Esophagus muscularis mucosa (tissue), 4 donors: ENCODE measurements at places on chromosomes 6 and 20.

DNA sequence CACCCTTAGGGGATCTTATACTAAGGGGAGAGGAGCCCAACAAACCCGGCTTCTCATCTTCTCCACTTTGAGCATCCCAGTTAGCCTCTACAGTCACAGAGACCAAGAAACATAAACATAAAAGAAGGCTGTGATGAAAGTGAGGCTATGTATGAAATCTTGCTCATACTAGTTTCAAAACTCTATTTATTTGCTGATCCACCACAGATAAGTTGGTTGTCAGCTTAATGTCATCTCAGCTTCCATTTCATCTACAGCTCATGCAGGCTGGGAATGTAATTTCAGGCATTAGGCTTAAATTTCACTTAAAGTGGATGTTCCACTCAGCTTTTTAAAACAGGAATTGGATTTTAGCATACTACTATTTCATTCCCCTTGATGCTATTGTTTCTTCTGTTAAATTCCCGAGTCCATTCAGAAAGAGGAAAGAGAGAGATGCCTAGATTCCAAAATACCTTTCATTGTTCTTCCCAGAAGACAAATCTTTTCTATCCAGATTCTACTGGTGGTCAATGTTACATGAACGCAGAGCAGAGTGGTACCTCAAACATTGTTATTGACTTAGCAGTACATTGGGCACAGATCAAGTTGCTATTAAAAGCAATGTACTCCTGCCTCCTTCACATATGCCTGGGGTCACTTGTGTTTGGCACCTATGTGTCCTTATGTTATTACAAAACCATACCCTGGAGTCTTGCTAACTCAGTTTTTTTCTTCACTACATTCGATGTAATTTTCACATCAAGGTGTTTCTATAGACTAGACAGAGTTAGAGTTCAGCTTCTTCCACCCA, 149.0 kb downstream of the HACE1 start:
- no peak overlapping the region for H3K4me3 ChIP-seq
- H3K27ac ChIP-seq: no peak overlapping the region
- H3K4me1 ChIP-seq: no peaks in the 10 kb centered on the region
- H3K36me3 ChIP-seq: no peaks in the 10 kb centered on the region

DNA sequence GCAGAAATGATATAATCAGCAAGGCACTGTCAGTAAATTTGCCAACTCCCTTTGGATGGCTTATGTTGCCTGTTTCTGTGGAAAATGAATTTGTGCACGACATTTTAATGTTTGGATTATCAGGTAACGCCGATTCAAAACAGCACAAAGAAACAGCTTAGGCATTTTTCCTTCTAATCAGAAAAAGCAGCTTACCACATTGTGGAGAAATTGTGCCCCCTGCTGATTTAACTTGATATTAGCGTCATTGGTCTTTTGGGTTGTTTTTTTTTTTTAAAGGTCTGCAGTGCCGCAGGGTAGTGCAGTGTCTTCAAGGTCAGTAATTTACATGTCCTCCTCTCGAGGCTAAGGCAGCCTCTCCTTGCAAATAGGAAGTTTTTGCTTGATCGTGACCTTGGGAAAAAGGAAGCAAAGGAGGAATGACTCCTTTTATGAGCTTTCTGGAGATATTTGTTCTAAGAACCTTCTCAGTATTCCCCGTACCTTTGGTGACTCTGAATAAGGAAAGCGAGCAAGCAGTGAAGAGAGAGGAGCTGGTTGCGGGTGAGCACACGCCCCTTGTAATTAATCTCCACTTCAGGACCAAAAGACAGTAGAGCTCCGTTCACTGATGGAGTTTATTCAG, 79.1 kb downstream of the ELOVL4 start:
- H3K27ac ChIP-seq: no peak overlapping the region
- H3K36me3 ChIP-seq: no peaks in the 10 kb centered on the region
- H3K27me3 ChIP-seq: no peaks in the 10 kb centered on the region
- H3K4me3 ChIP-seq: no peak overlapping the region

DNA sequence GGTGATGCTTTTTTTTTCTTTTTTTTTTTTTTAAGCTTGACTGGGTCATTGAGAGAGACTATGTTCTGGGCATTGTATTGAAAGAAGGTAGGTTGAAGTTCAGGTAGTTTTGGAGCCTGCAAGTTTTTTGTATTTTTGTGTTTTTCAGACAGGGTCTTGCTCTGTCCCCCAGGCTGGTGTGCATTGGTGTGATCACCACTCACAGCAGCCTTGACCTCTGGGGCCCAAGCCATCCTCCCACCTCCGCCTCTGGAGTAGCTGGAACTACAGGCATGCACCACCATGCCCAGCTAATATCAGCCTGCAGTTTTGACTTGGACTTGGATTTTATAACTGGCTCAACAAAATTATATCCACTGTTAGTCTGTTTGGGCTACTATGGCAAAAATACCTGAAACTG, 31.7 kb upstream of the TFAP2A start:
- no peaks in the 10 kb centered on the region for H3K36me3 ChIP-seq
- DNase-seq: no peak
- H3K27me3 ChIP-seq: peaks cover 4% of the 10 kb centered on the region
- no peaks in the 10 kb centered on the region for H3K4me1 ChIP-seq

GRCh38 chr20:14062786-14063185, 67.5 kb downstream of the MACROD2 start:
- DNase-seq: no peak
- no peak overlapping the region for H3K4me3 ChIP-seq

DNA sequence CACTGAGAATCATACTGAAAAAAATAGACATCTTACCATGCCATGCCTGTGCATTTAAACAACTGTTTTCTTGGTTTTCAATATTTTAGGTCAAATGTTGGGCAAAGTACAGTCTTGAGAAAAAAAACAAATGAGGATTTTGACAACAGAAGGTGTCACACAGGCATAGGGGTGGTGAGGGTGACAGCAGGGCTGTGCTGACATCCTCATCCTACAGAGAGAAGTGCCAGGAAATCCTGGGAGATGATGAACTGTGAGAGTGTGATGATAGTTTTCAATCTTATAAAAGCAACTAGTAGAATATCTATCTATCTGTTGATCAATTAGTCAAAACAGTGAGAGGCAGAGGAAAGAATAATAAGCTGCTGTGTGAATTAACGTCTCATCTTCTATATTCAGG, 23.9 kb downstream of the CST8 start:
- no peaks in the 10 kb centered on the region for H3K36me3 ChIP-seq
- H3K4me3 ChIP-seq: no peak overlapping the region
- no peaks in the 10 kb centered on the region for H3K4me1 ChIP-seq
- DNase-seq: no peak
- no peaks in the 10 kb centered on the region for H3K27me3 ChIP-seq
- no peak overlapping the region for H3K27ac ChIP-seq

GRCh38 chr20:25318471-25319240, 70.8 kb downstream of the PYGB start:
- peak overlapping the region; percentile 21 for H3K27ac ChIP-seq
- DNase-seq: no peak
- no peak overlapping the region for H3K4me3 ChIP-seq
- H3K4me1 ChIP-seq: peaks cover 7% of the 10 kb centered on the region
- H3K27me3 ChIP-seq: no peaks in the 10 kb centered on the region

DNA sequence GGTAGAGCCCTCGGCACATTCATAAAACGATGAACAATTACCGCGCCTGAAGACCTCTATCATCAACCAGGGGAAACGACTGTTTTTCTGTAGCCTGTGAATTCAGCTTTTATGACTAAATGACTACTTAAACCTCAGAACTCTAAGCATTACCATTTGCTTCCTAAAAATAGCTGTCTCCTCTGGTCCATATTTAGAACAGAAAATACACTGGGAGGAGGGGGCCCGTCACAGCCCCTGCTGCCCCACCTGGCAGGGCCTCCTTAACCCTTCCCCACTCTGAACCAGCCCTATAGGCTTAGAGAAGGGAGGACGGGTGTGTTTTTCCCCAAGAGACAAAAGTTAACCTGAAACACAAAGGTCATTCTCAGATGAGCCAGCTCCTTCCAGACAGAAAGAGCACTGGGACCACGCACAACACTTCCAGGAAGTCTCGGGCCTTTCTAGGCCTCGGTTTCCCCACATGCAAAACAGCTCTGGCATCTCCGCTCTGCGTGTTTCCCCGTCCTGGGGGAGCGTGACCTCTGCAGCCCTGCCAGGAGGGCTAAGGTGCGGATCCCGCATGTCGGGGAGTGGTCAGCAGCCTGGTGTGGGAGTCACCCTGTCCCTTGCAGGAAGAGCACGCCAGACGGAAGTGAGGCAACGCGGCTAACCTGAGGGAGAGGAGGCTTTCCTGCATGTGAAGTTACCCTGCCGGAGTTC, 193.9 kb downstream of the DLL1 start:
- H3K36me3 ChIP-seq: no peaks in the 10 kb centered on the region
- H3K27me3 ChIP-seq: no peaks in the 10 kb centered on the region
- no peak overlapping the region for H3K4me3 ChIP-seq

- H3K27ac ChIP-seq: no peak overlapping the region
- no peak overlapping the region for H3K4me3 ChIP-seq
- H3K36me3 ChIP-seq: no peaks in the 10 kb centered on the region
- H3K27me3 ChIP-seq: no peaks in the 10 kb centered on the region
- peak; percentile 4 for DNase-seq
- no peaks in the 10 kb centered on the region for H3K4me1 ChIP-seq
Measured at GRCh38 chr6:105890521-105891244, 195.5 kb upstream of the PRDM1 start.

- H3K27me3 ChIP-seq: no peaks in the 10 kb centered on the region
- H3K27ac ChIP-seq: no peak overlapping the region
- no peaks in the 10 kb centered on the region for H3K36me3 ChIP-seq
Measured at GRCh38 chr6:54990001-54990400, 143.4 kb downstream of the FAM83B start.

- peak; percentile 62 for DNase-seq
- no peak overlapping the region for H3K27ac ChIP-seq
- peaks cover 53% of the 10 kb centered on the region for H3K4me1 ChIP-seq
- H3K36me3 ChIP-seq: no peaks in the 10 kb centered on the region
- no peaks in the 10 kb centered on the region for H3K27me3 ChIP-seq
Measured at GRCh38 chr6:144331491-144331969, 46.4 kb downstream of the UTRN start.

GRCh38 chr6:146870760-146871159, 272.0 kb downstream of the ADGB start:
- no peak overlapping the region for H3K27ac ChIP-seq
- DNase-seq: no peak

- no peaks in the 10 kb centered on the region for H3K4me1 ChIP-seq
- H3K36me3 ChIP-seq: no peaks in the 10 kb centered on the region
- H3K4me3 ChIP-seq: no peak overlapping the region
- no peaks in the 10 kb centered on the region for H3K27me3 ChIP-seq
- H3K27ac ChIP-seq: no peak overlapping the region
Measured at GRCh38 chr6:165841153-165841558, 178.1 kb upstream of the PDE10A start.

GRCh38 chr20:10780901-10781300, 107.1 kb upstream of the JAG1 start:
- H3K4me1 ChIP-seq: no peaks in the 10 kb centered on the region
- no peaks in the 10 kb centered on the region for H3K27me3 ChIP-seq
- no peak overlapping the region for H3K4me3 ChIP-seq

DNA sequence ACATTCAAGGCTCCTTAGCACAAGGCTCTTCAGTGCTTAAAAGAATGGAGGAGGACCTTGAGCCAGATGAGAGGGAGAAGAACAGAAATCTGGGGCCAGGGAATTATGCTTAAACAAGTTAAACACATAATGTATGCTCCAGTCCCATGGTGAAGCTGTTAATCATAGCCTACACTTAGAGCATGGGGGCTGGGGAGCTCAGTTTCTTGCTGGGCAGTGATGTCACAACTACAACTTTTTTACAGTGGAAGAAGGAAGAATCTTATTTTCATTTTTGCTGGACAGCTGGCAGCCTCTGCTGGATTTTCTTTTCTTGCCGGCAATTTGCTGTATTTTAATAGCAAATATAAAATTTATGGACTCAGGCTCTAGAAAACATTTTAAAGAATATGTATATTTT, 432.5 kb downstream of the CD109 start:
- no peaks in the 10 kb centered on the region for H3K4me1 ChIP-seq
- no peaks in the 10 kb centered on the region for H3K27me3 ChIP-seq
- DNase-seq: no peak
- H3K36me3 ChIP-seq: no peaks in the 10 kb centered on the region

DNA sequence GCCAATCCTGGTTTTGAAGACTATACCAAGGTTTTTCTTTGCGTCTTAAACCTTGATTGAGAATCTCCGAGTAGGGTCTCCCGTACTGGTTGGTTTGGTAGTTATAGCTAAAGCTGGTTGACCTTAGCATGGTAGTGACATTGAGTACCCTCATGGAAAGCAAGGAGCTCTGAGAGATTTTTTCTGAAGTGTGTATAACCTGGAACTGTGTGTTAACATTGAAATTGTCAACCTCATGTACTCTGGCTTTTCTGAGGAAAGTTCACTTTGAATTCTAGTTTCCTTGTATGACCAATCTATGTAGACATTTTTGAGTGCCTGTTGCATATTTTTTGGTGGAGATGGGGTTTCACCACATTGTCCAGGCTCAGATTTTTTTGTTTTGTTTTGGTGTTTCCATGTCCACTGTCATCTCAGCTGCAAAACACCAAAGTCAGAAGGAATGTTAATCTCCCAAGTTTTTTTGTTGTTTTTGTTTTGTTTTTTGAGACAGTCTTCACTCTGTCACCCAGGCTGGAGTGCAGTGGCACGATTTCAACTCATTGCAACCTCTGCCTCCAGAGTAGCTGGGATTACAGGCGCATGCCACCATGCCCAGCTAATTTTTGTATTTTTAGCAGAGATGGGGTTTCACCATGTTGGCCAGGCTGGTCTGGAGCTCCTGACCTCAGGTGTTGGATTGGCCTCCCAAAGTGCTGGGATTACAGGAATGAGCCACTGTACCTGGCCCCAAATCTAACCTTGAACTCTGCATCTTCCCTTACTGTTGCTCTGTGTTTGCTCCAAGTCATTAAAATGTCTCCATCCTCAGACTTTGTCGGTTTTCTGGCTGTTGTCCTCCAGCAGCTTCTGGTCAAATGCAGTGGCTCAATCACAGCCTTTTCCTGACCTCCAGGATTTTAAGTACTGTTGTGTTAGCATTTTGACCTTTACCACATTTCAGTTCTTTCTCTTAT, 4.3 kb downstream of the RPS12 start:
- no peak overlapping the region for H3K4me3 ChIP-seq
- H3K27ac ChIP-seq: no peak overlapping the region
- no peaks in the 10 kb centered on the region for H3K27me3 ChIP-seq
- no peak for DNase-seq

DNA sequence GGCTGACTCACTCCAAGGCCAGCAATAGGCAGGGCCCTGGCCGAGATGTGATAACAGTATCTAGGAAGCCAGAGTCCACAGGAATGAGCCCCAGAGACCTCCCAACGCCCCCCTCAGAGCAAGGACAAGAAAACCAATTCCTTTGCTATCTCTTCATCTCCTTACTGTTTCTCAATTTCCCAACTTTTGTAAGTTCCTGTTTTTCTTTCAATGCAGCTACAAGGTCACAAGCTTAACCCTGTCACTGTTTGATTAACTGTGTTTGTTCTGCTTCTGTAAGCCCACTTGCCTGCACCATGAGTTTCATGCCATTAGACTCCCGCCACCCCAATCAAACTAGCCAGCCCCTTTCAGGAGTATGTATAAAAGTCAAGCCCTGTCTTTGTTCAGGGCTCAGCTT, 3.5 kb downstream of the FKBP1C start:
- no peak overlapping the region for H3K4me3 ChIP-seq
- no peaks in the 10 kb centered on the region for H3K4me1 ChIP-seq
- no peak for DNase-seq
